NCI-H524 (cell line): ENCODE measurements at places on chromosomes 1 and 21.

GRCh38 chr1:45643978-45644377, 20.1 kb upstream of the CCDC17 start:
- DNase-seq, result no peak

GRCh38 chr1:158148468-158148867, 32.2 kb upstream of the CD1D start:
- DNase-seq, result no peak

GRCh38 chr1:105686026-105686425, 1370.4 kb upstream of the PRMT6 start:
- DNase-seq, result no peak

- no peak for DNase-seq
Measured at GRCh38 chr1:200762089-200762488, 23.4 kb downstream of the CAMSAP2 start.

DNA sequence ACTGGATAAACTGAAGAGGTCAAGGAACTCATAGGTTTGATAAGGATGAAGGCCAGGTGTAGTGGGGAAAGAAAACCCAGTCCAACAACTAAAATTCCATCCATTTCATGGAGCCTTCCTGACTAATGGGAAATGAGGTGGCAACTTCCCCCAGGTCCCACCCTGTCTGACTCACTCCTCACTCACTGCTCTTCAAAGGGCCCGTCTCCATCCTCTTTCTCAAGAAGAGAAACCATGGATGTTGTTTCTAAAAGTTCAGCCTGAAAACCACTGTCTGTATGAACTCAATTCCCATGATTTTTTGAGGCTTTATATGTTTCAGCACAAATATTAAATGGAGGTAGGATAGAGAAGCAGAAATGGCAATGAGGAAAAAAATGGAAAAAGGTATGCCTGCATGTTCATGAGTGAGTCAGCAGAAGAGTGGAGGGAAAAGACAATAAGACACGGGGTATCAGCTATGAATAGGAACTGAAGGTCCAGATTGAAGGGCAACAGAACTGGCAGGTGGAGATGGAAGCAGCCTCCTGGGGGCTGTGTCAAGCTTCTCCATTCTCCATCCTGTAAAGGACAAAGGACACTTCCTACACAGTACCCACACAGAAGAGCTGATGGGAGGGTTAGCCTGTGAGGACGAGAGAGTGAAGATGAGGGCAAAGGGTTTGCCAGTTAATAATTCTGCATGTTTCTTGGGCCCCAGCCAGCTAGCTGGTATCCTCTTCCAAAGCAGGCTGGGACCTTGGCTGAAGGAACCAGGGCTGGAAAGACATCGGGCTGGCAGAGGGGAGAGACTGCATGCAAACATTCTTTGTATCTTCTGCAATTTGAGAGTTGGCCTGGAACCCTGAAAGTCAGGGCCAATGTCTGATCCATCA, 5.5 kb upstream of the ELOVL1 start:
- DNase-seq, result no peak

GRCh38 chr21:41653954-41654491, 112.8 kb downstream of the RIPK4 start:
- no peak for DNase-seq

DNA sequence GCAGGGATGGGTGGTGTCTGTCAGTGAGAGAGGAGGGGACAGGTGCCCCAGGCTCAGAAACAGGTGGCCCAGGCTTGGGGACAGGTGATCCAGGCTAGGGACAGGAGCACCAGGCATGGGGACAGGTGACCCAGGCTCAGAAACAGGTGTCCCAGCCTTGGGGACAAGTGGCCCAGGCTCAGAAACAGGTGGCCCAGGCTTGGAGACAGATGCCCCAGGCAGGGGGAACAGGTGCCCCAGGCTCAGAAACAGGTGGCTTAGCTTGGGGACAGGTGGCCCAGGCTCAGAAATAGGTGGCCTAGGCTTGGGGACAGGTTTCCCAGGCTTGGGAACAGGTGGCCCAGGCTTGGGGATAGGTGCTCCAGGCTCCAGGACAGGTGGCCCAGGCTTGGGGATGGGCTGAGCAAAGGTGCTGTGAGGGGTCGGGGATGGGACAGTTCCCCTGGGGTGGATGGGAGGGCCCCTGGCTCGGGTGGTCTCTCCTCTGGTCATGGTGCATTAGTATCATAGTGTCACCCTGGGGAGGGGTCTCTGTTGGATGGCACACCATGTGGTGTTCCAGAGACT, 87.7 kb upstream of the C1orf174 start:
- peak; percentile 33 for DNase-seq

DNA sequence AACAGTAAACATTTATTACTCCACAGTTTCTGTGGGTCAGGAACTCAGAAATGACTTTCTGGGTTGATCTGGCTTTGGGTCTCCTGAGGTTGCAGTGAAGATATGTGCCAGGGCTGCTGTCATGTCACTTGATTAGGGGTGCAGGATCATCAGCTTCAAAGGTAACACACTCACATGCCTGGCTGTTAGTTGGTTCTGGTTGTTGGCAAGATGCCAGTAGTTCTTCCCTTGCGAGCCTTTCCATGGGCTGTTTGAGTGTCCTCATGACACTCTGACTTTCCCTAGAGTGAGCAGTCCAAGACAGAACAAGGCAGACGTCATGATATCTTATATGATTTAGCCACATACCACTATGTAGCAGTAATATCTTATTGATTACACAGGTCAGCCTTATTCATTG, 1.8 kb downstream of the SWT1 start:
- DNase-seq, result no peak

DNA sequence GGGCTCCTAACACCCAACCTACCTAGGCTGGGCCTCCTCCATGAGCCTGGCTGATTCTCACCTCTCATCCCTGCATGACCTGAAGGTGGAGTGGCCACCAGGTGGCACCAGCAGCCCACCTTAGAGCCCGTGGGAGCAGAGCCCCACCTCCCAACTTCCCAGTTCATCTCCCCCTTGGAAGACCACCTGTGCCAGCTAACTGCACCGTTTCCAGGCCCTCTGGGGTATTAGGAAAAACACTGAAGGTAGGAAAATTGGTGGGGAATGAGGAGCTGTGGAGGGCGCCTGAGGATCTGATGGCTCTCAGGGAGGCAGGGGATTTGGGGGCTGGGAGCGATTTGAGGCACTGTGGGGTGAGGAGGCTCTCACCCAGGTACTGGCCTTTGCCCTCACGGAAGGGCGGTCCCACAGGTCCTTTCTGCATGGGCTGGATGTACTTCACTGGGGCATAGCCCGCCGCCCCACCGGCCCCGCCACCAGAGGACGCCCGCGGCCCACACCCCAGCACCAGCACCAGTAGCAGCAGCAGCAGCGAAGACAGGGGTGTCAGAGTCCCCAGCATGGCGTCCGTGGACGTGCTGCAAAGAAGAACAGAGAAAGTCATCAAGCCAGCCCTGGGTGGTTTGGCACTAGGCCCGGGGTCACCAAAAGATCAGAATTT, 11.1 kb downstream of the ADPRS start:
- DNase-seq, result peak; percentile 59

- peak; percentile 6 for DNase-seq
Measured at GRCh38 chr1:225962440-225962975, 21.5 kb upstream of the LEFTY2 start.

GRCh38 chr1:182035097-182035770, 26.3 kb downstream of the ZNF648 start:
- DNase-seq, result no peak

DNA sequence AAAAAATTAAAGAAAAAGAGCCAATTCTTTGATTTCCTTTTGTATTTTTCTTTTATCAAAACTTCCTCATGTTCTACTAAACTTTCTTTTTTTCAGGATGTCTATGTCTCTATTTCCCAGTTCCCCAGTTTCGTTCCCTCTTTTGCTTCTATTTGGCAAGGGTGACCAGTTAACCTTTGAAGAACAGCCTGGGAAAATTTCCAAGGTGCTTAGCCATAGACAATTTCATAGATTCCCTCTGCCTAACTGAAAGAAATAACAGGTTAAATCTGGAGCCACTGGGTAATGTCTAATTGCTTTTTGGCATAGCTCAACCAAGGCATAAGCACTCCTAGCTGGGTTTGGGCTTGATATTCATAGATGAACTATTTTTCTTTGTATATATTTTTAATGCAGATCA, 272.3 kb downstream of the ADGRL2 start:
- DNase-seq, result no peak

GRCh38 chr1:54178296-54179070, 21.3 kb downstream of the CYB5RL start:
- no peak for DNase-seq

DNA sequence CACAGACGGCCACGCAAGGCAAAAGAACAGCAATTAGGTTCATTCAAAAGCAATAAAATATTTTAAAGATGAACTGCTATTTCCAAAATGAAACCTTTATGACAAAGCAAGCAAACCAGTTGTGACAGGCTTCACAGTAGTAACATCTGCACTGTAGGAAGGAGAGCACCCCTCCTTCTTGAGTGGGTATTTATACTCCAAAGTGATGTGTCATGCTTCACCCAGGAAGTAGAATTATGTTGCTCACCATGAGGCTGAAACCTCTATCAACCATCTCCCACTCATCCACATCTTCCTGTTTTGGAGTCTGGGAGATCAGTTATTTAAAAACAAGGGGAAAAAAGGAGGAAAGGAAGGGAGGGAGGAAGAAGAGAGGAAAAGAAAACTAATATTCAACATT, 885 bp downstream of the OR2T10 start:
- no peak for DNase-seq

- no peak for DNase-seq
Measured at GRCh38 chr21:33870768-33871167, 44.8 kb downstream of the ATP5PO start.

- no peak for DNase-seq
Measured at GRCh38 chr1:36913484-36914060, 120.7 kb downstream of the GRIK3 start.

DNA sequence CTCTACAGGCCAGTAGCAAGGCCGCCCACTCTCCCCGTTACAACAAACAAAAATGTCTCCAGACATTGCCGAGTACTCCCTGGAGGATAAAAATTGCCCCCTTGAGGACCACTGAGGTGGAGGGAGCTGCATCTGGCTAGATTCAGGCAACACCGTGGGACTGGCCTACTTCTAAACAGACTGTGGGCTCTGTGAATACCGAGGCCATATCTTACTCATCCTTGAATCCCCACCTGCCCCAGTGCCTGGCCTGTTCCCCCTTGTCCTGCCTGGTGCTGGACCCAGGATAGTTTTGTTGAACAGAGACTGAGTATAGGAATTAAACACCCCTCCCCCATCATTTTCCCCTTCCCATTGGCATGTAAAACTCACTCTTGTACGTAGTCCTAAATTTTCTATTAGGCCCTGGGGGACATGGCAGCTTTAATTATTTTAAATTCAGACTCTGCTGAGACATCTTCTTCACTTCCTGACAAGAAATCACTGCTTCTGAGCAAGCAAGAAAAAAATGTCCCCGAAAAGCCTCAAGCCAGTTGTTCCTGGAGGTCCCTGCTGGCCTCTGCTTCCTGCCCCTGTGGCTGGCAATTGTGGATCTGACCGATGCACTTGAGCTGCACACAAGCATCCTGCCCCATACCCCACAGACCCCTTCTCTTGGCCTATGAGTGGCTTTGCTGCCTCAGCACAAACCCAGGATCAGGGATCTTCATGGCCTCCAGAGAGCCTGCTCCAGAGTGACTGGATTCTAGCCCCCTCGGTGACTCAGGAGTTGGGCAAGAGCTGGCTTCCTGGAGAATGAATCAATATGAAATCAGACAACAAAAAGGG, 111.0 kb downstream of the ACTL8 start:
- DNase-seq, result no peak

DNA sequence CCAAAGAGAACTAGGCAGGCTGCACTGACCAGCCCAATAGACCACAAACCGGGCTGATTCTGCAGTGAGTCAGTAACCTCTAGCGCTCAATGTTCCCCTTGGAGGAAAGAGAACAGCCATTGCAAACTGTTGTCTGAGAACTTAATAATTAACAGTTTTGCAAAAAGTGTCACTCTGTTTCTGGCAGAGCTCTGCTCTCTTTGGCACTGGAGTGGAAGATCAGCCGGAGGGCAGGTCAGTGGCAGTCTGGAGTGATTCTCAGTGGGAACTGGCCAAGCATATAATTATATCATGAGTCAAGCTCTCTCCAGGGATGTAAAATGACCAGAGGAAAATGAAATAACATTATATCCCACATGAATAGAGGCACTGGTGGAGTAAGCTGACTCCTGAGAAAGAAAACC, 238.3 kb downstream of the HLX start:
- DNase-seq, result no peak

- DNase-seq, result no peak
Measured at GRCh38 chr1:205689479-205689878, 9.2 kb upstream of the SLC45A3 start.

DNA sequence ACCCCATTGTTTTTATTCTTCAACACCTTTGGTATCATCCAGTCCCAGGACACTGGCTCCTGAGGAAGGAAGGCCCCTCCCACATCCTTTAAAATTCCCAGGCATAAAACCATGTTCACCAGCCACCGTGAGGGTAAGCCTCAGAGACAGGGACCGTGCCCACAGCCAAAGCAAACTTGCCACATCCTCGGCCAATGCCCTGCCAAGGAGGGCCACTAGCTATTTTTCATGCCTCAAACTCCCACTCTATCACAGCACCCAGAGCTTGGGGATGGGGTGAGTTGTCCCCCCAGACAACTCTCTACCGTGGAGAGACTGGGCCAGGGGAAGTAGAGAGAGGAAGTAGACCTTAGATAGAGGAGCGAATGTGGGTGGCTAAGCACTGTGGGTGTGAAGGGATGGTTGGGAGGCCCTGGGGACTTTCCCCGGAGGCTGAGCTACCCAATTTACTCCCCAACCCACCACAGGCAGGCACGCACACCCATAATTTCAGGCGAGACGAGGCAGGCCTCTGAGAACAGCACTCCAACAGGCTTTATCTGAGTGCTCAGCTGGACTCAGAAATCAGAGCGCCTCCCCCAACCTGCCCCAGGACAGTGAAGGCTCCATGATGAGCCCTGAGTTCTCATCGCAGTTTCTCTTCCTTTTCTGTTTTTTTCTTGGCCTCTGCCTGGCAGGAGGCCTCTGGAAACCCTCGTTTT, 15.9 kb upstream of the BTG2 start:
- DNase-seq, result peak; percentile 66
